ENCODE measurements at places on chromosomes 5 and 9.
A peak's percentile ranks its signal among the peaks of the same experiment; 100 is the strongest.

DNA sequence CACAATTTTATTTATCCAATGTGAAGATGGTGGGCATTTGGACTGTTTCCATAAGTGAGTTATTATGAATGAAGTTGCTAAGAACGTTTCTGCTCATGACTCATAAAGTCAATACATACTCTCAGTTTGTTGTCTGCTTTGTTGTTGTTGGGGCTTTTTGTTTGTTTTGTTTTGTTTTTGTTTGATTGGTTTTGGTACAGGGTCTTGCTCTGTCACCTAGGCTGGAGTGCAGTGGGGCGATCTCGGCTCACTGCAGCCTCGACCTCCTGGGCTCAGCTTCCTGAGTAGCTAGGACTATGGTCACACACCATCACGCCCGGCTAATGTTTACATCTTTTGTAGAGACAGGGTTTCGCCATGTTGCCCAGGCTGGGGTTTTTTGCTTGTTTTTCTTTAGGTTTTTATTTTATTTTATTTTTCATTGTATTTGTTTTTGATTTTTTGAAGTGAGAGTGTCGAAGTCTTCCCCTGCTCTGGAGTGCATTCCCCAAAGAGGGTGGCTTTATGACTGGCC, 18.0 kb downstream of the TRIM7 start:
- no peak for DNase-seq

DNA sequence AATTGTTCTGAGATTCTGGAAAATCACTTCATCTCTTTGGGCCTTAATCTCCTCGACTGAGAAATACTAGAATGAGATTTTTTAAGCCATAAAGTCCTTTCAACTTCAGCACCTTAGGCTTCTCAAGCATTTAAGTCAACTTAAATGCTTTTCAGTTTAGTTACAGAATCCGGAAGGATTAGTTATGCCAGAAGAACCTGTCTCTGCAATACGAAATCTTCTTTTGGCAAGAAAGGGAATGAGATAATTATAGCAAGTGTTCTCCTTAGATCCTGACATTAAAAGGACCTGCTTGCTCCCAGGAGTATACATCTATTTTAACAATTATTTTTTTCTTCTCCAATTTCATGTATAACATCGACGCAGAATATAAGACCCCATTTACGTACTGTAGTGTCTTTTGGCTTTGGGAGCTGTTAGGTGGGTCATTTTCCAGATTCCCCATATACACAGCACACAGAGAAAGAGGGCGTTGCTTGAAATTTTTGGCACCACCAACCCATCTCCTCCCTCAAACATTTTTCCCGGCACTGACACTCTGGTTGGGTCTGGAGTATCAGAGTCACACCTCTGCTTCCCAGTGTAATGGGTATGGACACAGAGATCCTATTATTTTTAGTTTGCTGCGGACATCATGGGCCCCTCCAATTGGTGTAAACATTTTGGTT, 43.6 kb upstream of the CLINT1 start:
- no peak for DNase-seq

- no peak for DNase-seq
Observed at GRCh38 chr5:138645778-138646575, 70.8 kb upstream of the HSPA9 start.

DNA sequence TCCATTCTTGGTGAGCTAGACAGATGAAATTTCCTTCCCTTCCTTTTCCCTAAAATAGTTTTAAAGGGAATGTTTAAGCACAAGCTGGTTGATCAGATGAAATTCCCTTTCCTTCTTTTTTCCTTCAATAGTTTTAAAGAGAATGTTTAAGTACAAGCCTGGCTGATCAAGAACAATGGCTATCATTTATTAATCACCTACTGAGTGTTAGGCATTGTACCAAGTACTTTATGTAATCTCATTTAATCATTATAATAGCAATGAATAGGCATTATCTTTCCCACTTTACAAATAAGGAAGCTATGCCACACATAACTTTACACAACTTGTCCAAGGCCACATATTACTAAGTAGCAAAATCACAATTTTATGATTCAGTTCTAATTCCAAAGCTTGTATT, 152.0 kb upstream of the ACOT12 start:
- peak; percentile 12 for DNase-seq

- no peak for DNase-seq
Observed at GRCh38 chr5:97102010-97102470, 40.4 kb downstream of the LIX1 start.

- DNase-seq, result no peak
Observed at GRCh38 chr9:86337469-86338108, 16.6 kb downstream of the TUT7 start.

DNA sequence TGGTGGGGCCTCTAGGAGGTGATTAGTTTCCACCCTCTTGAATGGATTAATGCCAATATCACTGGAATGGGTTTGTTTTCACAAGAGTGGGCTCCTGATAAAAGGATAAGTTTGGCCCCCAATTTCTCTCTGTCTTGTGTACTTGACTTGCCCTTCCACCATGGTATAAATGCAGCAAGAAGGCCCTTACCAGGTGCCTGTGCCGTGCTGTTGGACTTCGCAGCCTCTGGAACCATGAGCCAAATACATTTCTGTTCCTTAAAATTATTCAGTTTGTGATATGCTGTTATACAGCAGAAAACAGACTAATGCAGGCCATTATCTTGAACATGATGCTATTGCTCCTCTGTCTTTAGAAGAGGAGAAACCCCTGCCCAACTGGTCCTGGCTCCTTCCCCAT, 17.8 kb upstream of the BRD3 start:
- no peak for DNase-seq

DNA sequence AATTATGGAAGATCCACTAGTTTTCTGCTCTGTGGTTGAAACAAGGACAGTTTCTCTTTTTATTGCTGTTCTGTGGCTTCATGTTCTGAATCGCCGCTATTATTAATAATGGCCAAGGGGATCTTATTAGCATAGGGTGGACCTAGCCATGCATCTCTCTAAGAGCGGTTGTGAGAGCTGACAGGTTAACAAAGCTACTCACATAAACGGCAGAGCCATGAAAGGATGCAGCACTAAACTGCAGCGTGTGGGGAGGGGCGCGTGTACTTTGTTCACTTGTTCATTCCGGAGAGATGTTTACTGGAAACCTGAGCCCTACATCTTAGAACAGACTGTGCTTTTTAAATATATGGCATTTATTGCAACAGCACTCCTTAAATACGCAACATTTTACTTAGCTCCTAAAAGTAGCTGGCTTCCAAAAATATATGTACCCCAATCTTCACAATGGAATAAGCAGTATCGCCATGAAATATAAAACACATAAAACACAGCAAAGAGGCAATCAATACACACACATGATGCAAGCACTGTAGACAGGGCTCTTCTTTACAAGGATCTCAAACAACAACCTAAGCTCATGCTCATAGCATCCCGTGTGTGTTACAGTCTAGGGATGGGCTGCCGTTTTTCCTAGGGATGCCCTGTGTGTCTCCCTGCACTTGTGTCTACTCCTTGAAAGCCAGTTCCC, 424.6 kb downstream of the MED10 start:
- DNase-seq, result no peak

- no peak for DNase-seq
Observed at GRCh38 chr9:133527444-133527920, 2.7 kb upstream of the MYMK start.

GRCh38 chr5:31366941-31367340, 165.0 kb downstream of the DROSHA start:
- no peak for DNase-seq

DNA sequence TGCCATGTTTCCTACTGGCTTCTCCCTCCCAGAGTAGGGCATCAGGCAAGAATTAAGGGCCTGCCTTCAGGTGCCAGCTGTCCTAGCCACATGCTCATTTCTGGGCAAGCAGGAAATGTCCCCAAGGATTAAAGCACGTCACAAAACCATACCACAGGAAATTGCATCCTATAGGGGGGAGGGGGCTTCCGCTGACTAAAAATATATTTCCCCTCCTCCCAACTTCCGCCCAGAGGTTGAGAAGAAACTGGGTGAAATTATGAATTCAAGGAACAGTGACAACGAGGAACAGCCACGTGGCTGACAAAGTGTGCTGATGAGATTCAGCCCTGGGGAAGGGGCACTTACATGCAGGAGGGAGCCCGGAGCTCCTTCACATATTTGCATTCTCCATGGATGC, 4.1 kb downstream of the HBEGF start:
- no peak for DNase-seq

- DNase-seq, result no peak
Observed at GRCh38 chr5:35990941-35991611, at the start of gene UGT3A1. UGT3A1 (minus strand) TSS chr5:35991390; CDS start chr5:35991240, 150 bp downstream.

DNA sequence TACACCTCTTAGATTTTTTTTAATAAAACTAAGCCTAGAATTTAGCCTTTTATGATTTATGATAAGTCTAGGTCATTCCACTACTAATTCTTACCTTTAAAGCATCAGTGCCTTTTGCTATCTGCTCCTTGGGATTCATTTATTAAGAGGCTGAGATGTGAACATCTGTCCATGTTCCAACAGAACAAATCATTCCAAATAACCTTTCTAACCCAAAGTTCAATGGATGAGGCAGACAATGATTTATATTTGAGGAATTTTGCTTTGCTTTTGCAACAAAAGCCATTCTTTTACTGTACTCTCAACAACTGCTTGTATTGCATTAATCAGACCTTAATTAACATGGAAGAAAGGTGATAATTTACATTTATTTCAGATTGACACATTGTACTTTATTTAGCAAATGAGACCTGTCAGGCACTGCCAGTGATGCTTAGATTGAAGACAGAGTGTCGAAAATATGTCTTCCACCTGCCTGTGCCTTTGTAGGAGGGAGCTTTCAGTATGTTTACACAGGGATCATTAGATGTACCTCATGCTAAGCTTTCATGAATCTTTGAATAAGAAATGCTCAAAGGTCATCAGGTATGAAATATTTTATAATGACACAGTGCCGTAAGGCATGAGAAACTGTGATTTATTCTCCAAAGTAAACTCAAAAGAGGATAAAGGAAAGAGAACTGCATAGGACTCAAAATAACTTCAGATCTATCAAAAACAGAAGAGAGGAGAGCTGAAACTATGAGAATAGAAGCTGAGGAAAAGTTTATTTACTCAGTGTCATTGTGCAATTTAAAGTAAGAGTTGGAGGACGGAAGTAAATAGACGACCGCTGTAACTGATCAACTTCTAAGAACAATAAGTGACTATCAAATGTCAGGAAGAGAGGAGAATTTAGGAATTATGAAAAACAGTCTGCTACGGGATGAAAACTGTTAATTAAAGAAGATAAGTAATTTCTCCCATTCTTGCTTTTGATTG, 36.7 kb upstream of the IZUMO3 start:
- no peak for DNase-seq

DNA sequence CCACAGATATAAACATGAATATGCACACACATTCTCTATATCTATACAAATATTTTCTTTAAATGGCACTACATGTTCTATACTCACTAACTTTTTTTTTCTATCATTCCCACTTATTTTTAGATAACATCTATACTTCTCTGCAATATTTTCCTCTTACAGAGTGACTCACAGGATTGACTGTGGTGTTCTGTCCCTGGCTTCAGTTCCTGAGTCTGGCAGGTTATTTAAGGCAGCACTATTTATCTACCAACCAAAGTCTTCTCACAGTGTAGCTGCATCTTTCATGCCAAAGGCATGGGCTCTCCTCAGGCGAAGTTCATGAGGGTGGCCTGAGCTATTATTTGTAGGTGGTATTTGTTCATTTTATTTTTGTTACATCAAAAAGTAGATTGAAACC, 409.0 kb downstream of the PRR16 start:
- DNase-seq, result no peak

DNA sequence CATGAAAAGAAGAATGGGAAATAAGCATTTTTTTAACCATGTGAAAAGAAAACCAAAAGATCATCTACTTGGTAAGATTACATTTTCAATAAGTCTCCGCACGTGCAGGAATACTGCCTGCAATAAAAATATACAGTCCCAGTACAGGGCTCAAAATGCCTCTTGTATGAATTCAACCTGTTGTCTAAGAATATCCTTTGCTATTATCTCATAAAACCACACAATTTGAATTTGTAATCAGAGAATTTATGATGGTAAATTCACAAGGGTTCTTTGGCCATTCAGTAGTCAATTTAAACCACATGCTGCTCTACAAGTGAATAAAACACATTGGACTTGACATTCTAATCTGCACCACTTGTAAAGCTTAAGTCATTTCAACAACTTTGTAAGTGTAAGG, 46.6 kb downstream of the ST8SIA4 start:
- DNase-seq, result no peak

- no peak for DNase-seq
Observed at GRCh38 chr5:6505416-6505755, 56.7 kb downstream of the UBE2QL1 start.

GRCh38 chr9:81141961-81142360, 547.4 kb downstream of the TLE1 start:
- no peak for DNase-seq

GRCh38 chr5:131206772-131207171, 36.0 kb downstream of the LYRM7 start:
- no peak for DNase-seq

DNA sequence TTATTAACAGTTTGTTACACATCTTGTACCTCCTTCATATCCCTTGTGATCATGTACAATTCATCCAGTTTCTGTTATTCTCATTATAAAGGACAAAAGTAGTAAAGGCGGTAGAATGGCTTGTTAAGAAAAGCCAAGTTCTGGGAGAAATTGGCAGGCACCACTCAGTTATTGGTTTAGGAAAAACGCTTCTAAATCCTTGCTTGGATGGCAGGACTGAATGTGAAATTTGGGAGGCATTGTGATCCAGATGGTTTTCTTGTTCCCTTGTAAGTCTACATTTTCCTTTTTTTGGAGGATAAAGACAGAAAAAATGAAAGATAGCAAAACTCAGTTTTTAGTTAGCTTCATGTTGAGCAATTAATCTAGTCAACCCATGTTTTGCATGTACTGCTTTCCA, 130.2 kb downstream of the MAT2B start:
- DNase-seq, result no peak

DNA sequence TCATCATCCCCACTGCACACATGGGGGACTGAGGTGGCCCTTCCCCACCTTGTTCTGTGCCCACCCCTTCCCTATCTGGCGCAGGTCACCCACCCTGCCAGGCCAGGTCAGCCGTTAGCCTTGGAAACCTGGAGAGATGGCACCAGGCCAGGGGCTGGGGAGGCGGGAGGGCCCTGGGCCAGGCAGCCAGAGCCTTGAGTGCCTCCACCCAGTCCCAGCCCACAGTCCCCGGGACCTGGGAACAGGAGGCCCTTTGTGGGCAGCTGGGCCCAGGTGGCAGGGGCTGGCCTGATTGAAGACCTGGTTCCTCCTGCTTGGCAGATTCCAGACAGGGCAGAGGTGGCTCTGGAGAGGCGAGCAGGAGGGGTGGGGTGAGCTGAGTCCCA, 70.6 kb downstream of the LRSAM1 start:
- DNase-seq, result no peak

DNA sequence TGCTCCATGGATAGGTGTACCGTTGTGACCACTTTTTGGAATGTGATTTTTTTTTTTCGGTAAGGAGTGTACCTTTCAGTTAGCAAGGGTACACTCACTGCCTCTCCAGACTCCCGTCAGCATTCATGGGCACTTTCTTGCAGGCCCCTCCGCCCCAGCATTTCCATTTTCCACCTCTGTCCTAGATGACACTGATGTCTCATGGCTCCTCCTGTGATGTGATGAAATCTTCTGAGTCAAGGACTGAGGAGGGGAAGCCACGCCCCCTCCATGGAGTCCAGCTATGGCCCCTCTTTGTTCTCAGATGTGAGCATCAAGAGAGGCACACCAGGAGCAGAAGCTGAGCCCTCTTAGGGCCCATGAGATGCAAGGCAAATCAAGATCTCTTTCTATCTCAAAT, 61.8 kb downstream of the CTSL start:
- DNase-seq, result no peak

GRCh38 chr9:70602321-70603019, 188.0 kb upstream of the KLF9 start:
- DNase-seq, result peak; percentile 49

- DNase-seq, result peak; percentile 82
Observed at GRCh38 chr9:82810915-82811314, 252.0 kb downstream of the RASEF start.
